Stimulated activated CD4-positive, alpha-beta T cell treated with anti-CD3 and anti-CD28 coated beads, Interleukin-4, amount 100 ng/mL, for 4 hours (primary cell): ENCODE measurements at places on chromosomes 5 and 9.

DNA sequence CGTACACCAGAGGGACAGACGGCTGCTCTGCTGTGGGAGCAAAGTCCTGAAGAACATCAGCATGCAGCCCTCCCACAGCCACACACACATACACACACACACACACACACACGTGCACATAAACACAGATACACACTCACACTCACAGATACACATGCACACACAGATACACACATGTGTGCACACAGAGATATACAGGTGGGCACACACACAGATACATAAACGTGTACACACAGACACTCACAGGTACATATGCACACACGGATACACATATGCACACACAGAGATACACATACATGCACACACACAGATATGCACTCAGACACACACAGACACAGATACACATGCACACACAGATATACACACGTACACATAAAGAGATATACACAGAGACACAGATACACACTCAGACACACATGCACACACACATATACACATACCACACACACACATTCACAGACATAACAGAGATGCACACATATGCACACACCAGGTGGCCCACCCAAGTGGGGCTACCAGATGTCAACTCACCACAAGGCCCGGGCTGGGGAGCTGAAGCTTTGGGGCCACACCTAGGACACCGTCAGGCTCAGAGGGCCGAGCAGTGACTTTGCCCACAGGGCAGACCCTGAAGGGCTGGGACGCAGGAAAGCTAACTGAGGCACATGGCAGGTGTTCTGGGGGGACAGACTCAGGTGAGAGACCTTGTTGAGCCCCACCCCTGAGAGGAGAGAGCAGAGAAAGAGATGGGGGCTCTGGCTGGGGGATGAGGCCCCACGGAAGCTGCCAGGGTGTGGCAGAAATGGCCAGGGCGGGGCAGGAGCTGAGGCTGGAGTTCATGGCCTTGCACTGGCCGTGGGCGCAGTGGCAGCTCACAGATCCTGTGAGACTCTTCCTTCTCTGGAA, 148.6 kb upstream of the PPP1R26 start:
- no peak for DNase-seq

DNA sequence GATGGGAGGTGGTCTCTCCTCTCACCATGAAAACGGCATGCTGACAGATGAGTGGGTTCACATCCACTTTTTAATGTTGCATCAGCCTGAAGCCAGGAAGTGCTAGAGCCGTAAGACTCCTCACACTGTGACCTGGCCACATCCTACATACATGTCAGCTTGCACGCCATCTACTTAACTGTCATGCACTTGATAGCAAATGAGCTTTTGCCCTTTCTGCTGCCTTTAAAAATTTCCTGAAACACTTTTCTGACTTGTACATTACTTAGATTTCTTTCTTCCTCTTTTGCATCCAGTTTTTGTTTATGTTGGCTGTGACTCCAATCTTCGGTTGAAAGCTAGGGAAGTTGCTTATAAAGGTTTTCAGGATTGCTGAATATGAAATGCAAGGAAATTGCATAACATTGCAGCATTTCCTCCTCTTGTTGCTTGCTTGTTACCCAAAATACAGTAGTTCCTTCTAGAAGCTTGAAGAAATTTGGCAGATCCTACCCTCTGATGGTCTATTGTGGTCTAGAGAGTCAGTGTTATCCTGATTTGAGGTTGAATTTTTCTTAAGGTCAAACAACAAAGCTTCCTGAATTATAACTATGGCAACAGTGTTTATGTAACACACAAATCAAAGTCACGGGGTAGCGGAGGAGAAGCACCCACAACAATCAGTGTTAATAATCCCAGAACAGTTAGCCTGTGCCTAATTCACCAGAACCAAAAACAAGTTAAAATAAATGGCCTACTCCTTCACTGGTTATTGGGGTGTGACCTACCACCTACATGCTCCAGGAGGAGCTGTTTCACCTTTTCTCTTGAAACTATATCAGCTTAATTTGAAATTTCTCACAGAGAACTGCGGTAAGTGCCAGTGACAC, 232.5 kb downstream of the ARHGAP26 start:
- peak; percentile 17 for DNase-seq

- no peak for DNase-seq
Observed at GRCh38 chr5:66517351-66517750, 78.8 kb upstream of the MAST4 start.

DNA sequence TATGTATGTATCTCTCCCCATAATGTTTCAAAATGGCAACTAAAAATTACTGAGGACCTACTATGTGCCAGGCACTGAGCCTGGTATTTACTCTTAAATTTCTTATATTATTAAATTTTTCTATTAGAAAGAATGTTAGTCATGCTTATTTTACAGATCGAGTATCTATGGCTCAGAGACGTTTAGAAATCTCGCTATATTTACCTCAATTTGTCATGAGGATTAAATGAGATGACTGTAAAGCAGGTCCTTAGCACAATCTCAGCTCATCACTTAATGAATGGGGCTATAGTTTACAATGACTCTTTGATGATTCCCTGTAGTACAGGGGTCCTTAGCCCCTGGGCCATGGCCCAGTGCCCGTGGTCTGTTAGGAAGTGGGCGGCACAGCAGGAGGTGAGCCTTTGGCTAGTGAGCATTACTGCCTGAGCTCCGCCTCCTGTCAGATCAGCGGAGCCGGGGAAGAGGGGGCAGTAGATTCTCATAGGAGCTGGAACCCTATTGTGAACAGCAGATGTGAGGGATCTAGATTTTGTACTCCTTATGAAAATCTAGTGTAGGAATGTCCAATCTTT, 15.5 kb downstream of the ENC1 start:
- DNase-seq = no peak

- DNase-seq = no peak
Observed at GRCh38 chr9:95876138-95876444, 600 bp downstream of the ERCC6L2 start.

DNA sequence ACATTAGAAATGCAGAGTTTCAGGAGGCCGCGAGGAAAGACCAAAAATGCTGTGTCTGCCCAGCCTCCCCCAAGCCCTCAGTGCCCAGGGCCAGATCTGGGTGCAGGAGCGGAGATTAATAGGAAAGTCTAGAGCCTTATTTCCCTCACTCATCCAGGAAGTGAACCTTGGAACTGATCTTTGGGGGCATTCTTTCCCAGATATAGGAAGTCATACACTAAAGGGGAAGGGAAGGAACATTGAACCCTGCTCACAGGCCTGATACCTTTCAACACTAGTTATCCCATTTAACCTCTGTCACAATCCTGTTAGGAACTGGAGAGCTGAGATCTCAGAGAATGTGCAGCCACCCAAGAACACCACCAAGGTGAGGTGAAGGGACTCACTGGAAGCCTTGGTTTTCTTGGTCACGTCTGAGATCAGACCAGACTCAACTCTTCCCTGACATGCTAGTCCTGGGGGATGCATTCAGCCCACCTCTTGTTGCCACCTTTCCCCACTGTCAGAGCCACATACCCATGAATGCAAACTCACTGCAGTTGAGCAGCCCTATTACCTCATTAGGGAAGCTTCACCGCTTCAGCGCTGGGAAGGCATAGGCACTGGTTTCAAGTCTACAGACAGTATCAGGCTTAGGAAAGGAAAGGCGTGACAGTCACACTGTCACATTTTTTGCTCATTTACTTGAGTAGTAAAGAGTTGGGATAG, 95.0 kb downstream of the KIAA1958 start:
- no peak for DNase-seq

GRCh38 chr5:1144638-1145396, 33.0 kb upstream of the SLC12A7 start:
- DNase-seq = no peak

DNA sequence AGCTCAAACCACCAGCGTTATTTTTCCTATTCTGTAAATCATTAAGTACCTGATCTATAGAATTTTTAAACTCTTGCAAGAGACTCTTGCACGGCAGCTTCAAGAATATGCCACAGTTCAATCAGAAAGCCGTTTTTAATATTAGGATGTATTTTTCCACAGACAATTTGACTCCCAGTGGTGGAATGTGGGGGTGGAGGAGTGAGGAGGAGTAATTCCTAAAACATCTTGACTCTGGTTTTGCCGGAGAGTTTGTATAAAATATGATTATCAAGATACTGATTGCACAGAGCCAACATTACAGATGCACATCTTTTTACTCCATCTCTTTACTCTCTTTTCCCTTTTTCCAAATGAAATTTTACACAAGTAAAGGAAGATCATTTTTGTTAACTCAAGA, 288.3 kb downstream of the ENC1 start:
- no peak for DNase-seq

GRCh38 chr5:65625743-65626142, 916 bp downstream of the SHLD3 start:
- no peak for DNase-seq

- DNase-seq = no peak
Observed at GRCh38 chr9:25415718-25416117, 262.5 kb downstream of the TUSC1 start.

GRCh38 chr5:122607818-122608217, 167.1 kb upstream of the SNX2 start:
- no peak for DNase-seq

DNA sequence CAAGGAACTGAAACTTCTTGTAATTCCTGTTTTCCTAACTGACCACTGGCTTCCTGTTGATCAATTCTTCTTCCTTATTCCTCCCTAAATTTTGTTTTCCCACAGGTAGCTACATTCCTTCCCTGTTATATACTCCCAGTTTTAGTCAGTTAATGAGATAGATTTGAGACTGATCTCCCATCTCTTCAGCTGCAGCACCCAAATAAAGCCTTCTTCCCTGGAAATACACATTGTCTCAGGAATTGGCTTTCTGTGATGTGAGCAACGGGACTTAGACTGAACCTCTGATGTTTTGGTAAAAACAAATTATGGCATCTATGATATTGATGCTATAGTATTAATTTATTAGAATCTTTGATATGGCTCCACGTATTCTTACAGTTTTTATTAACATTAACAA, 617.3 kb upstream of the ST8SIA4 start:
- no peak for DNase-seq

- DNase-seq = no peak
Observed at GRCh38 chr5:22590677-22591268, 262.4 kb downstream of the CDH12 start.

DNA sequence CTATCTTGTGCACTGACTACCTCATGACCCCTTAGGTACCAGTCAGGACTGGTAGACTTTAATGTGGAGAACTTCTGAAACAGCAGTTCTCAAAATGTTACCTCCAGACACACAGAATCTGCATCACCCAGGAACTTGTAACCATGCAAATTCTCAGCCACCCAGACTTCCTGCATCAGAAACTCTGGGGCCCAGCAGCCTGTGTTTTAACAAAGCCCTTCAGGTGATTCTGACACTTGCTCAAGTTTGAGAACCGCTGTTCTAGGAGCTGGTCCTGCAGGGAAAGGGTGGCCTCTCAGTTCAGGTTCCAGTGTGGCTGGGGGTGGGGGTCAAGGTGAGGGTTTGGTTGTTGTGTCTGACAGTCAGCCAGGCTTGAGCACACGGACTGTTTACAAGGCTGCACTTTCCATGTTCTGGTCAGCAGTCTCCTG, 28.4 kb downstream of the ZFP62 start:
- DNase-seq = no peak

DNA sequence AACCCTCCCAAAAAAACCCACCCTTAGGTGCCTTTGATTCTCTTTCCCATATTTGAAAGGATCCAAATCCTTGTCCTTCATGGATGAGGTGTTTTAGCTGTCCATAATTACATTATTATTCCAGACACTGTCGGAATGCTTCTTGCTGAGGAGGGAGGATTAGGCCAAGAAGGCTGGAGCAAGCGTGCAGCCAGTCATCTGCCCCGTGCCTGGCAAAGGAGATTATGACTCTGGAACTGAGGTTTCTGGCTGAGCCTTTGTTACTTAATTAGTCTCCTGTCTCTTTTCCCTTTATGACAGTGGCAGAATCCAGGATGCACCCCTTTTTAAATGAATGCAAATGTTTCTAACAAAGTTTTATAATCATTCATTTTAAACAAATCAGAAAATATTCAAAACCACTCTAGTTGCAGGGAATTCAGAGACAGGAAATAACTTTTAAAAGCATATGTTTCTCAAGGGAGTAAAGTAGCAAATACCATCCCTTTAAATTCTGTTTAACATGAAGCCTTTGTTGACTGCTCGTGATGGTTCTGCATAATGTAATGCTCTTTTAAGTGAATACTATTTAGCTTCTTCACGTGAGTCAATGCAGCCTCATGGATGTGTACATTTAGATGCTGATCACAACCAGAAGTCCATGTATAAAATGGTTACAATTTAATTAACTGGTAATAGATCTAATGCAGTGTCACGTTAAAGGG, 69.8 kb downstream of the GALNT10 start:
- no peak for DNase-seq

DNA sequence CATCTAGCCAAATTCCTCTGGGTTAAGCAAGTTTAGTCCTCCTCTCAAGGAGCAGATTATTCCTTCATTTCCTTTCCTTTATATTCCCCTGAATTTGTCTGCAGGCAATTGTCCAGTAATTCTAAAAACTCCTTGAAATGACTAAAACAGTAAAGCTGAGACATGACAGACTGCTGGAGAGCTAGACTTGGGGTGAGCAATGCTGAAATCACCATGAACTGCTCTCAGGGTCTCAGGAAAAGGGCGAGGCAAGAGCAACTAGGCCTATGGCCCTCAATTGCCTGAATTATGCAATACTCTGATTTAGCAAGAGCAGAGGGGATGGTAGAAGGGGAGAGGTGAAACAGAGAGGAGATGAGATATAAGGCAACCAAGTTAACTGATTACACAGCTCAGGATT, 172.9 kb upstream of the NREP start:
- no peak for DNase-seq

- no peak for DNase-seq
Observed at GRCh38 chr9:96138616-96139015, 163.4 kb downstream of the HSD17B3 start.

- no peak for DNase-seq
Observed at GRCh38 chr9:92404042-92404836, at the start of gene OGN. TSS of gene OGN (minus strand) at chr9:92404578. CDS start at chr9:92403407, 1,171 bp downstream.

- DNase-seq = no peak
Observed at GRCh38 chr9:92147030-92147851, 32.0 kb upstream of the SPTLC1 start.

GRCh38 chr9:116812231-116813030, 125.3 kb downstream of the TRIM32 start:
- DNase-seq = no peak

GRCh38 chr5:135498637-135498995, 37.1 kb downstream of the NEUROG1 start:
- no peak for DNase-seq

DNA sequence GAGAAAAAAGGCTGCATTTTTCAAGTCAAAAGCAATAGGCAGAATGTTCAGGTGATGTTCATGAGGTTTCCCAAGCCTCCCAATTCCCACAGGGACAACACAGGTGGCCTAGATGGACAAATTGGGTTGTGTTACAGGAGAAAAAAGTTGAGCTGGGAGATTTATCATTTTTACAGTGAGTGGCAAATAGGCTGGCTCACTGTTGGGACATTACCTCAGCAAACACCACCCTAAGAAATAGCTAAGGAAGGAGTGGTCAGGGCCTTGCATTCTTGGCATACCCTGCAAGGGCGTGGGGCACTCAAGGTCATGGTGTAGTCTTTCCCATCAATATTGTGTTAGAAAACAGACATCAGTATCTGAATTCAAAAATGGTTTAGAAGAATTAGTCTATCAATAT, 23.3 kb upstream of the CPLANE1 start:
- DNase-seq = no peak
